Activated CD4-positive, alpha-beta T cell treated with anti-CD3 and anti-CD28 coated beads, Interleukin-2, amount 50 U/mL, for 48 hours (primary cell): ENCODE measurements at places on chromosomes 1 and 21.

GRCh38 chr1:87689487-87689886 is 360.8 kb downstream of the LMO4 start:
- no peak for DNase-seq

DNA sequence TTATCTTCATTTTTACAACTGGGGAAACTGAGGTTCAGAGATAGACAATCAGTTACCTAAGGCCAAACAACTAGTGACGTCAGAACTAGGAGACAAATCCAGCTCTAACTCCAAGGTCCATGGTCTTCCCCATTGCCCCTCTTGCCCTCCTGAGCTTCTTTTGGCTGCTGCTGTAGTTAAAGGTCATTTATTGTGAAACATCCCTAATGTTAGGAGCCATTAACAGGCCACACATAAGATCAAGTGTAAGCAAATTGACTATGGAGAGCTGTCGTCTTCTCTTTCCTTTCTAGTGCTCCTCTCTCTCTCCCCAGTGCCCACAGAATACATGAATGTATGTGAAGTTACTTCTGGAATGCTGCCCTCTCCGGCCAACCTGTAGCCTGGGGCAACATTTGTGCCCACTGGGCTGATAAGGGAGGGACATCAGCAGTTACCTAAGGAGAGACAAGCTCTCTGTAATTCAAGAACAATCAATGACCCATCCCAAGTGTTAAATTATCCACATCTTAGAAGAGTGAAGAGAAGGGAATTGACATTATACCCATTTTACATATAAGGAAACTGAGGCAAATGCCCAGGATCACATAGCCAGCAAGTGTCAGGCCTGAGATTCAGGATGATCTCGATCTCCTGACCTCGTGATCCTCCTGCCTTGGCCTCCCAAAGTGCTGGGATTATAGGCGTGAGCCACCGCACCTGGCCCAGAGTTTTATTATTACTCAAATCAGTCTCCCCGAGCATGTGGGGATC is 40.1 kb downstream of the PTAFR start:
- DNase-seq = no peak

GRCh38 chr1:116474921-116475849 is 95.6 kb downstream of the CD58 start:
- no peak for DNase-seq

DNA sequence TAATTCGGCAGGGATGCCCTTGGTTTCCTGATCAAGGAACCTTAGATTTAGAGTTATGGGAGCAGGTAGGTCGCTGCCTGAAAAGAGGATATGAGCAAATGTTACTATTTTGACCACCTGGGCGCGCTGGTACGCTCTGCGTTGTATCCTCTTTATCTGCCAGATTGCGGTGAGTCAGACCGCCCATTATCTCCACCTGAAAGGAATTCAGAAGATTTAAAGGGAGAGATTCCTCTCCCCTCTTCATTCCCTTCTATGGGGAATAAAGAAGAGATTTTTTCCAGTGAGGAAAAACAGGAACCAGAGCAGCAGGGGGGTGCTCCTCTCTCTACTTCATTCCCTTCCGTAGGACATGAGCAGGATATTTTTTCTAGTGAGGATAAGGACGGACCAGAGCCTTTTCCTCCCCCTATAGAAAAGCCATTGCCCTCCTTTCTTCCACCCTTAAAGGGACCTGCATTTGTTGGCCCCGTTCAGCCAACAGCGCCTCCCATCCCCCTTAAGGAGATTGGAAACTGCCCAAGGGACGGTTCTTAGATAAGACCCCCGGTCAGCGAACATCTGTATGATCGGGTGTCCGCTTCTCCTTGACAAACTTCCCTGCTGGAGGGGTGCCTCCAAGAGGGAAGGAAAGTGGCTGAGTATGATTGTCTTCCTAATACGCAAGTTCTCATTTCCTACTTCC is 34.1 kb downstream of the CLCA1 start:
- peak; percentile 16 for DNase-seq

DNA sequence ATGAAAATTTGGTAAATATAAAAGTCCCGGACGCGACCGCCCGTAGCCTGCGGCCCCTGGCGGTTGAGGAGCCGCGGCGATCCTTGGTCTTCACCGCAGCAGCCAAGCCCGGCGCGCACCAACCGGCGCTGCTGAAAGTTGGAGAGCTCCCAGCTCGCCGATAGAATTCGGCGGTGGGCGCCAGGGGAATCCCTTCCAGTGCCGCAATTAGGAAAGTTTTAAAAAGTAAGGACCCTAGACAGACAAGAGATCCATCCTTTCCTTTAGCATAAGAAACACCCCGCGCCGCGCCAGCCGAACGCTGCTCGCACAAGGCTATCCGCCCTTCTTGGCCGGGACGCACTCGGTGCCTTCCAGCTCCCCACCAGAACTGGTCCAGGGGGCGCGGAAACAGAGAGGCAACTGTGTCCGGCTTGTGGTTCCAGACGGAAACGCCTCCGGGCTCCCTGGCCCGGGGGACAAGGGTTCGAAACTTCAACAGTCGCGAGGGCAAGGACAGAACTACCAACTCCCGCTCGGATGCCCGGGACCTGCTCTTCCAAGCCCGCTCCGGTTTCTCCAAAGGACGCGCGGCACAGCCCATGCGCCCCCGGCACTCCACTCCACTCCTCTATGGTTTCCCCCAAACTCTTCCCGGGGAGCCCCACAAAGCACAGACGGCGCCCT is 1.7 kb downstream of the FAM78B start:
- DNase-seq = peak; percentile 22

DNA sequence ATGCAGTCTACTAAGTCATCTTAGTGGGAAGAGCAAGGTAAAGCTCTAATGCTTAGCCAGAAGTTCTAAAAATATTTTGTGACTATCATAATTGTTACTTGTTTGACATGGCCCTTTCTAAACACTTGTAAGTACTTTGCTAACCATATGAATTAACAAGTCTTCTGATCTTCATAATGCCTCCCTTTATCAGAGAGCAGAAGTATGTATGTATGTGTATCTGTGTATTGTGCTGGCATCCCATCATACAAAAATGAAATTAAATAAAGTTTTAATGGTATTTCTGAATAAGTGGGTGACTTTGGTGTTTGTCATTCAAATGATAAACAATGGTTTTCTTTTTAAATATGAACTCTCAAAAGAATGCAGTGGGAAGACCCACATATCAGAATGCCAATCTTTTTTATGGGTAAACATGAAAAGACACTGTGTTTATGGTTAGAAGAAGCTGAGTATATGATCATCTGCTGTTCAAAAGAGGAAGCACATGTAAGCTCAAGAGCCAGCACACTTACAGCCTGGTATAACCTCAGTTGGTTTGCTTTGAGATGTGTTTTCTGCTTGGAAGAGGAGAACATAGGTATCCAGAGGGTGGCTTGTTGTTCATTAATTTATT is 159.6 kb downstream of the CLEC20A start:
- DNase-seq = no peak

DNA sequence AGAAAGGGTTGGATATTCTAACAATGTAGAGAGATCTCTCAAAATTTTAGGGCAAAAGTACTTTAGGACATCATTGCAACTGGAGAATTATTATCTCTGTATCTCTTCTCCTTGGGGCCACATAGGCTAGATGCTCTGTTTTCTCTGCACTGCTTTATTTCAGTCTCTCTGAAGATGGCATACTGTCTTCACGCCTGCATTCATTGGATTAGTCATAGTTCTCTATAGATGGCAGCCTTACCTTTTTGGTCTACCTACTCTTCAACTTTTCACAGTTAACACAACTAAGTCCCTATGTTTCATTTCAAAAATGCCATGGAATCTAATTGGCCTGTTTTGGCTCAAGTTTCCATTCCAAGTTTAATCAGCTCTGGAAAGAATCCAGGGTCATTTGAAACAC is 1623.3 kb upstream of the B3GALT2 start:
- DNase-seq = no peak

DNA sequence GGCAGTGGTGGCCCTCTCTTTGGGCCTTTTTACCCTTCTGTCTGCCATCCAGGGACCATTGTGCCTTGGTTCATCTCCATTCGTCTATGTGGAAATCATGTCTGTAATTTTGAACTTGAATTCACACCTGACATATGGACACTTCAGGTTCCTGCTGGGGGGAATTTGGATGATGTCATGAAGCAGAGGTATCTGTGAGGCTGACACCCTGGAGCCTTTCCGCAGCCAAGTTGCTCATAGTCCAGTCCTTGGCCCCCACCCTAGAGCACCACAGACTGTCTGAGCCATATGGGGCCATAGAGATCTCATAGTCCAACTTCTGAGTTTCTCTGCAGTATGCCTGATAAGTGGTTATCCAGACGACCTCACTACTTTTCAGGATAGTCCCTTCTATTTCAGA is 147.7 kb upstream of the CACNA1E start:
- DNase-seq = no peak

DNA sequence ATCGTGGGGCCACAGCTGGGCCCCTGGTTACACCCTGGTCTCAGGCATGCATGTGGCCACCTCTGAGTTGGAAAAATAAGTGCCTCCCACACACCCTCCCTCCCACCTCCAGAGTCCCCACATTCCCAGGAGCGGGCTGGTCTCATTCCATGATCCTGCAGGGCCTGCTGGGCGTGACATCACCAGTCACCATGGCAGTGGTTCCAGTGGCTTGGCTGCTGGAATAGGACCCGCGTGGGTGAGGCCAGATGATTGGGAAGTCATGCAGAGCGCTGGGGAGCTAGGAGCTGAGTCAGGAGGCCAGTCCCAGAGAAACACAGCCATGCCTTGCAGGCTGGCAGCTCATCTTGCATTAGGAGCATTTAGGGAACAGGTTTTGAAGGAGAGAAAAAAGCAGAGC is 125.4 kb upstream of the TMEM51 start:
- DNase-seq = no peak

DNA sequence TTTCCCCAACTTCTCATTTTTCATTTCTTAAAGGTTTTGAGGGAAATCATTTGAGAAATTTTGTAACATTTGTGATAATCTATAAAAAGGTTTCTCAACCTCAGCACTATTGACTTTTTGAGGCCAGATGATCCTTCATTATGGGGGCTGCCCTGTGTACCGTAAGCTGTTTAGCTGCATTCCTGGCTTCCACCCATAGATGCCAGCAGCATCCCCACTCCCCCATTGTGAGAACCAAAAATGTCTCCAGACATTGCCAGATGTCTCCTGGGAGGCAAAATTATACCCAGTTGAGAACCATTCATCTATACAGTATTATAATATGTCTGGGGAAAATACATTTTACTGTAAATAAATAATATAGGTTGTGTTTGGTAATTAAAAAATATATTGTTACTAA is 146.0 kb downstream of the PBX1 start:
- no peak for DNase-seq

GRCh38 chr1:94038511-94038910 is 82.4 kb downstream of the ABCA4 start:
- no peak for DNase-seq

DNA sequence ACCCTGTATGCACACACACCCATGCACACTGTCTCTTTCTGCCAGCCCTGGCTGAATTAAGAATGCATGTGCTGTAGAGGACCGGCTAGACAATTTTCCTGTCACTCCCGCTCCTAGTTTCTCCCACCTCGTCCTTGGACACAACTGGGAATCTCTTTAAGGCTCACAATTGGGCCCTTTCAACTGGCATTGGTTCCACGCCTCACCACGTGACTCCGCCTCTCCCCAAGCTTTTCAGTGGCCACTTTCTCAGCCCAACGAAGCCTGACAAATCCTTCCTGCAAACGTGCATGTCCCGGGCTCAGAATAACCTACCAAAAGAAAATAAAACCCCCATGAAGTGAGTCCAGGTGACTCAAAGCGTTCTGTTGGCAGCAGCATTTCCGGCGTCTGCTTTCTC is 33.8 kb downstream of the FBXO2 start:
- DNase-seq = no peak

DNA sequence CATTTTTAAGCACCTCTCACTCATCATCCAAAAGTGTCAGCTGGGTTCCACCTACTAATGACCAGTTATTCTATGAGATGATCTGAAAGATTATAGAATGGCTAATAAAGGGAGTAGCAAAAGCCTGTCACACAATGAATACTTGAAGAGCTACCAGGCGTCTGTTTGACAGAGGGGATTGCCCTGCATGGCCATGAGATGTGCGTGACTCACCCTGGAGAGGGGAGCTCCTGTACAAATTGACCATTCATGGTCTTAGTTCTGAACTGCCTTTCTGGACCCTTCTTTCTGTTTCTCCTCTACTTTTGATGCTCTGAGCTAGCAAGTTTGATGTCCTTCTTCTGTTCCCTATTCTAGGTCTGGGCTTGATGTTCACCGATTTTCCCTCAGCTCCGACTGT is 85.2 kb upstream of the ABCD3 start:
- DNase-seq = no peak

DNA sequence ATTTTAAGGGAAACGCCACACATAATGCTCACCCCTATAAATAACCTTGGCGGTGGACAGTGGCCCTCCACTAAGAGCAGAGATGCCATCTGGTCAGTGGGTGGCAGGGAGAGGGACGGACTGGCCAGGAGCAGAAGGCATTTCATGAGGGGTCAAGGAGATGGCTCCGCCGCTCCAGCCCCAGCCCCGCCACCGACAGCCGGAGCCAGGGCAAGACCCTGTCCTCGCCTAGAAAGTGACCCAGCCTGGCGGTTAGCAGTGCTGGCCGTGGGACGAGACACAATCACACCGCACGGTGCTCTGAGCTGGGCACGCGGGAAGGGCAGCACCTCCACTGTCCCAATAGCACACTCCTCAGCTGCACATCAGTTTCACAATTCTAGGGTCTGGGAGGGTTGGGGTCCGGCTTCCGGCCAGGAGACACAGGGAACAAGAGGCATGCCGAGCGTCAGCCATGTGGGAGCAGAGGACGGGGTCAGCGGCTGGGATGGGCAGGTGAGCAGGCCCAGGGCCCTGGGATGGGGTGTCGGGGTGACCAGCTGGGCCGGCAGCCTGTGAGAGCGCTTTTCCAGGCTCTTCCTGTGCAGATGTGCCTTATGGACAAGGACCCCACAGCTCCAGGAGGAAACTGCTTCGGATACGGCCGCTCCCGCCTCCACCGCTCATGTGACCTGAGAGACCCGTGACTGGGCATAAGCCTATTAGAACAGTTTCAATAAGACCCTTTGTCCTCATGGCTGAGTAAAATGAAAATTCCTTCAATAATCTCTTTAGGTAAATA is 5.7 kb downstream of the SLC19A1 start:
- no peak for DNase-seq

DNA sequence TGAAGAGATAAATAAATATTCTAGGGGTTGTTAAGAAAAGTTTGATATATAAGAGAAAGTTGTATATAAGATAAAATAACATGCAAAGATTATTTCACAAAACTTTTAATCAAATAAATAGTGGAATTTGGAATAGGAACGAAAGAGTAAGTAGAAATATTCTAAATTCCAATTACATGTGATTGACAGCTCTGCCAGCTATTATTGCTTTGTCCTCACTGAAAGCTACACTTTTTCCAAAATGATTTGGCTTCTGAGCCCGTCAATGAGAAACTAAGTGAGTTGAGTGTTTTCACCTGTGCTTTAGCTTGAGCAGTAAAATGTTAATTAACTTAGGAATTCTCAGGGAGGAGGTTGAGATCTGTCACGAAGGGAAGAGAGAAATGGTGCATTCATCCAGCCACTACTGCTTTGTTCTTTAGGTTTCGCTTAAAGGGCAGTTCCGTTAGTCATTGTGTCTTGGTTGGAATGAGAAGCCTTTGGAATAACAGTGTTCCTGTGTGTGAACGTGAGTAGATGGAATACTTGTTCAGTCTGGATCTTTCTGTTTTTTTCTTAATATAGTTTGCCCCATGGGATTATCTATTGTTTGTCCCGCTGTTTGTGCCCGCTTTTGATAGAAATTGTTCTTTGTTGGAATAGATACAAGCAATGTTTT is 63.3 kb upstream of the CR1L start:
- DNase-seq = no peak
